ENCODE measurements at places on chromosomes 3 and 15. TPM values are rescaled to one million over a fixed set of nuclear protein-coding genes. Genes with fewer than 3 reads are reported as not detected.

GRCh38 chr3:185270262-185270955, 16.6 kb upstream of the EHHADH start:
- ATAC-seq = no peak

GRCh38 chr3:41247055-41248004, 48.0 kb downstream of the CTNNB1 start:
- no peak for ATAC-seq

GRCh38 chr15:79673416-79674123, 223.2 kb downstream of the MTHFS start:
- no peak for ATAC-seq

DNA sequence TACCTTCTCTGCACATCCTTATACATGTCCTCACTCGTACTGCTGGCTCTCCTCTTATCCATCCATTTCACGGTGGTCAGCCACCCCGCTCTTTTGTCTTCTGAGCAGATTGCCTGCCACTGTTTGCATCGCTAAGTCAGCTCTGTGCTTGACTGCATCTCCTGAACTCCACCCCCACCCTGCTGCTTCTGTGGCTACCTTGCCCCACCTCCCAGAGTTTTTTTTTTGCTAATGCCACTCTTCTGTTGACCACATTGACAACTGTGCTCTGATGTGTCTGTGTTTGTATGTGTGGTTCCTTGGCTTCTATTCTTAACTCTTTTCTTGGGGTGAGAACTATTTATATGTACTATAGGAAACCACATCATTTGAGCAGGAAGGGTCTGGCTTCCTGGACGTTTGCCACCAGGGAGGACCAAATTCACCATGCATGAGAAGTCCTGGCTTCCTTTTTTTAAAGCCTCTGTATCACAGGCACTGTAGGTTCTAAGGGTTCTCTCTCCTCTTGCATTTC, 12.8 kb upstream of the MTMR10 start:
- ATAC-seq = no peak

GRCh38 chr15:42490291-42490670, 660 bp downstream of the ZNF106 start:
- ATAC-seq = no peak

GRCh38 chr15:66919421-66919820, 146.0 kb upstream of the SMAD3 start:
- ATAC-seq = peak; percentile 59

GRCh38 chr3:16255326-16255725, 9.4 kb downstream of the DPH3 start:
- no peak for ATAC-seq

The FILIP1L gene
- 128 TPM for total RNA-seq

The NEK4 gene
- 22.1 TPM for total RNA-seq

- ATAC-seq = no peak
Observed at GRCh38 chr15:81419332-81419943, 45.4 kb upstream of the TMC3 start.

The PTX3 gene
- 9.1 TPM for total RNA-seq

- no peak for ATAC-seq
Observed at GRCh38 chr3:42871592-42872196, 4.0 kb downstream of the CYP8B1 start.

The HYAL2 gene
- total RNA-seq = 69.6 TPM

GRCh38 chr3:171865191-171865865, 22.2 kb downstream of the TMEM212 start:
- ATAC-seq = no peak

GRCh38 chr3:30688776-30689641, 82.6 kb downstream of the TGFBR2 start:
- ATAC-seq = no peak

The FOXL2NB gene
- 0.15 TPM for total RNA-seq

- ATAC-seq = no peak
Observed at GRCh38 chr15:70014860-70015490, 82.7 kb downstream of the TLE3 start.

DNA sequence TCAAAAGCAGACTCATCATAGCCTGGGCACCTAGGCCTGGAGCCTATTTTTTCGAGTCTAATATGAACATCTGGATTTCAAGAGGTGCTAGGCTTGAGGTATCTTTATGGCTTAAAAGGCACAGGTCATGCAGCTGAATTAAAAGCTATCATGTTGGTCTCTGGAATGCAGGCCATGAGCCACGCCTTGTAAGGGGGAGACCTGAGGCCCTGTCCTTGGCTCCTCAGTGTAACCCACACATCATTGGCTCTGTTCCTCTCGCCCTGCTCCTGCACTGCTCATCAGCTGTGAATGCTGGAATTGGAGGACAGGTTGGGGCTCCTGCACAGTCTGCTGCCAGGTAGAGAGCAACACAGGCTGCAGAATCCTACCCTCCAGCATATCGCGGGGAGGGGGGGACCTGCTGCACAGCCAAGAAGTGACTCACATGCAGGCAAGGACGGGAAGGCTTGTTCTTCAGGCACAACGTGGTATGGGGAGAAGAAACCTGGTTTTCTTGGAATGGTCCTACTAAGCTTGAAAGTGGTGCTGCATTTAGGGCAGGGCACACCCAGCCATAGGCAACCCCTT, 146.0 kb downstream of the CHST2 start:
- no peak for ATAC-seq

- ATAC-seq = no peak
Observed at GRCh38 chr3:186225603-186226002, 116.7 kb upstream of the ETV5 start.

DNA sequence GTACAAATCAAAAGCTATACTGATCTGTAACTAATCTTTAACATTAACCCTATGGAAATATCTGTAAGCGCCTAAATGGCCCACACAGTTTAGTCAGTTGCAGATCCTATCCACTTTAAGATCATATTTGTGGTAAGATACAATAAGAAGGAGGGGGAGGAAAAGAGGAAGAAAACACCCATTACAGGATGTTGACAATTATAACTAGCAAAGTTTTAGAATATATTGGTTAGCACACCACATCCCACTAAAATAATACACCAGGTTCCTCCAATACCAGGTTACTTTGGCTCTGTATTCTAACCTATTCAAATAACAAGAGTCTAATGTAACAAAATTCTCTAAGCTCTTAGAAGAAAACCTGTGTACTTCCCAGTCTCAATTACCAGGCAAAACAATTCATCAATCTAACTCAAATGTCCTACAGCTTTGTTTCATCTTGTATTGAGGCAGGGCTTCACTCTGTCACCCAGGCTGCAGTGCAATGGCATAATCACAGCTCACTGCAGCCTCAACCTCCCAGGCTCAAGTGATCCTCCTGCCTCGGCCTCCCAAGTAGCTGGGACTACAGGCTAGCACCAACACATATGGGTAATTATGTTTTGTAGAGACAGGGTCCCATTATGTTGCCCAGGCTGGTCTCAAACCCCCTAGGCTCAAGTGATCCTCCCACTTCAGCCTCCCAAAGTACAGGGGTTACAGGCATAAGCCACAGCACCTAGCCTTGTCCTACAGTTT, 4.2 kb downstream of the SLC4A7 start:
- no peak for ATAC-seq

The IQCF5 gene
- total RNA-seq = not detected

DNA sequence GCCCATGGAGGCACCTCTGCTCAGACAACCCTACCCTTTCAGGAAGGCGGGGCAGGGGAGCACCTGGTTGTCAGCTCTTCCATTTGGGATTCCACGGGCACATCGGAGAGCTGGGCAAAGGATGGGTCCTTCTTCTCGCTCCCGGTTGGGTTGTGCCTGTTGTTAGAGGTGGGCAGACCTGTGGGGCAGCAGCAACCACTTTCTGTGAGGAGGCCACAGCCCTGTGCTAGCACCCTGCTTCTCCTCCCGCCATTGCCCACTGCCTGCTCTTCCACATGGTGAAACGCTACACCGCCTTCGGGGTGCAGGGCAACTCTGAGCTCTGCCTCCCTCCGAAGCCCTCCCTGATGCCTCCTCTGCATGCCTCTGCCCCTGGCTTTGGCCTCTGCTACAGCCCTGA, 7.0 kb upstream of the HHATL start:
- no peak for ATAC-seq

The DAG1 gene
- 74.2 TPM for total RNA-seq

- ATAC-seq = no peak
Observed at GRCh38 chr15:69508659-69509058, 56.0 kb downstream of the RPLP1 start.

- ATAC-seq = peak; percentile 92
Observed at GRCh38 chr3:48548729-48549705, 7.6 kb downstream of the PFKFB4 start.

The SLC51A gene
- not detected for total RNA-seq

GRCh38 chr3:32734756-32735155, 49.8 kb downstream of the CNOT10 start:
- no peak for ATAC-seq

DNA sequence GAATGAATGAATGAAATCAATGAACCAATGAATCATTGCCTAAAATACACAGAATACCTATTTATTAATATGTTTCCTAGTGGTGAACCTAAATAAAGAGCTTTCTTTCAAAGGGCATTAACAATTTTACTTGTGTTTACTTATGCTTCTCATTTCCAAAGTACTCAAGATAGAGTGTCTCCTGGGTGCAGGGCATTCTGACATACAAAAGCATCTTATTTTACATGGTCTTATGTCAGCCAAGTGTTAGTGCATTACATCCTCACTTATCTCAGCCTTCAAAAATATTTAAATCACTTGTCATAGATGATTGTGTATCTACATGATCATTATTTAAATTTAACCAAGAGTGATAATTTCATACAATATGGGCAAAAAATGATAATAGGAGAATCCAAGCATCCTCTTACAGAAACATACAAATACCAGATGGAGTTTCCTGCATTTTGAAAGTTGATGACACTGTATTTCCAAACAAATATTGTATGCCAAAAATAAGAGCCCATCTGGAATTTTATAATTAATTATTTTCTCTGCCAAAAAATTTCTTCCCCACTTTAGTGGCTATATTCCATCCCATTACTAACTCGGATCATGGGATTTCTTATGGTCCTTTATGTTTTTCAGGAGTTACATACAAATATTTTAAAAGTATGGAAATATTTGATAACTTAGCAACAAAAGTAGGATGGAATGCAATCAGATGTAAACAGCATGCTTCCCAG, 279.0 kb downstream of the RBMS3 start:
- no peak for ATAC-seq

DNA sequence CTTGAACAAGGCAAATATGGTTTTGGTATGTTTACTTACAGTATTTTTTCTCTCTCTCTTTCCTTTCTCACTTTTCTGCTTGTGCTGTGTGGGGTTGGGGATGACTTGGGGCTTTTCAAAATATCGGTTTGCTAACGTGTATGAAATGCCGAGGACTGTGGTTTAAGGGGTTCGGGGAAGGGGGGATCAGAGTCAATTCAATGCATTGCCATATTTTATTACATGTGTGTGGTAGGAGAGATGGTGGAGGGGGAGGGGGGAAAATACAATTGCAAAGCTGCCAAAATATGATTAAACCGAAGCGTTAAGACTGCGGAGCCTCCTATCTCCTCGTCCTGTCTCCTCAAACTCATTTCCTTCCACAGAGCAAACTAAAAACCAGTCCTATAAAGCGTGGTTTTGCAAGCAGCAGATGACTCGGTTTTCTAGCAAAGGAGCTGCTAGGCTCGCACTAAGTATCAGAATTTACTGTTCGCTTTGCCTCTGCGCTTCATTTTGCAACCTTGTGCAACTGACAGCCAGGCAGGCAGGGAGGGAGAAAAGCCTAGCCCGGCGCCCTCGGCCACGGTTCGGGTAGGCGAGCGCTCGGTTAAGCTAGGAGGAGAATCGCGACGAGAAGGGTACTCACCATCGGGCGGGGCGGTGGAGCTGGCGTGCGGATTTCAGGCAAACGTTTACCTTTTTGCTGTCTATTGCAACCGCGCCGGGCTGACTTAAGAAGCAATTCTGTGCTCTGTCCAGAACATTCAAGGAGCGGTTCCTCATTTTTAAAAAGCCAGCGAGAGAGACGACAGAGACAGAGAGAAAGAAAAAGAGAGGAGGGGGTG, 4.0 kb upstream of the NR2F2 start:
- no peak for ATAC-seq

The SCN11A gene
- total RNA-seq = not detected

The KNG1 gene
- total RNA-seq = not detected

All from gastroesophageal sphincter (tissue), 4 donors.